ENCODE measurements at places on chromosomes 2 and 18.

DNA sequence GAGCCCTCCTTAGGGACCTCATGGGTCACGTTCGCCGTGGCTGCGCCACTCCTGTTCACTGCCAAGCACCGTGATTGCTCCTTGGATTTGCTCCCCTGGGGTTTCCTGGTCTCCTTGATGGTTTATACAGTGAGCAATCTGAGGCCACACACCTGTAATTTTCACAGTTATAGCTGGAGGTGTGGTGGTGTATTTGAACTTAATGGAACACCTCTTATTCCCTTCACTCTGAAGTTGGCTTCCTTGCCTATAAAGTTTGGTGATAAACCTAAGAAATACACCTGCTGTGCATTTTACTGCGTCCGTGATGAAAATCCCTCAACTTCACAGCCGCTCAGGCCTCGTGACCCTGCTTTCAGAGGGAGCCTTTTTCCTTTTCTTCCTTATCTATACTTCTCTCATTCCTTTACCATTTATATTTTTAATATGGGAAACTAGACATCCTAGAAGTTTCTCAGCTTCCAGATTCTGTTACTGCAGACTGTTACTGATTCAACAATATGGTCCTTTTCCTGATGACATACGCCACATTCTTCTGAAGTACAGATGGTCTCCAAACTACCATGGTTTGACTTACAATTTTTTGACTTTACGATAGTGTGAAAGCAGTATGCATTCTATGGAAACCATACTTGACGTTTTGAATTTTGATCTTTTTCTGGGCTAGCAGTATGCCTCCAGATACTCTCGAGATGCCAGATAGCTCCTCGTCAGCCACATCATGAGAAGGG lies 8.6 kb downstream of the ATG4B start:
- no peak for DNase-seq

DNA sequence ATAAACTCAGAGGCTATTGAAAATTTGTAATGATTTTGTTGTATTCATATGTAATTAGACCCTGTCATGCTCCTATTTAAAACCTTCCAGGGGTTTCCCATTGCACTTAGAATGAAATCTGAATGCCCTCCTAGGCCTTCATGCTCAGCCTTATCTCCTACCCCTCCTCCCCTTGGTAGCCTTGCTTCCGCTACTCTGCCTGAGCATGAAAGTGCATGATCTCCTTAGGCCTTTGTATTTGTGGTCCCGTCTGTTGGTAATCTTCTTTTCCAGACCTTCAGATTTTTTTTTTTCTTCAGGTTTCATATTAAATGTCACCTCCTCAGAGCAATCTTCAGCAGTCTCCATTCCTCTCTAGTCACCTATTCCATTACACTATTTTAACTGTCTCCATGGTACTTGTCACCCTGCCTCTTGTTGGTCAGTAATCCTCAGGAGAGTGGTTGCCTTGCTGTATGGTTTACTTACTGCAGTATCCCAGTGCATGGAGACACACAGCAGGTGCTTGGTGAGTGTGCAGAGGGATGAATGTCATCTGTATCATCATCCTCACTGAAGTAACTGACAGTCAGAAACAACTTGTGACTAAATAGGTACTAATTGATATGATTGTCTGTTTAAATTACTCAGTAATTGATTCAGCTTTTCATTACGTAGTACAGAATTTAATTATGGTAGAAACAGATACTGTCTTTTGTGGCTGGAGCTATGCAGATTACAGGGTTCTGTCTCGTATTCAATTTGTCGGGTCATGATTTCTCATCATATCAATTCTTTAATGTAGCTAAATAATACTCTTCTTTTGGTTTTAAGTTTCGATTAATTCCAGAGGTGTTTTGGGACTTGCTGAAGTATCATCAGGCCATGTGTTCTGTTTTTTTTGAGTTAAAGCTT lies 63.9 kb downstream of the PHLPP1 start:
- no peak for DNase-seq

DNA sequence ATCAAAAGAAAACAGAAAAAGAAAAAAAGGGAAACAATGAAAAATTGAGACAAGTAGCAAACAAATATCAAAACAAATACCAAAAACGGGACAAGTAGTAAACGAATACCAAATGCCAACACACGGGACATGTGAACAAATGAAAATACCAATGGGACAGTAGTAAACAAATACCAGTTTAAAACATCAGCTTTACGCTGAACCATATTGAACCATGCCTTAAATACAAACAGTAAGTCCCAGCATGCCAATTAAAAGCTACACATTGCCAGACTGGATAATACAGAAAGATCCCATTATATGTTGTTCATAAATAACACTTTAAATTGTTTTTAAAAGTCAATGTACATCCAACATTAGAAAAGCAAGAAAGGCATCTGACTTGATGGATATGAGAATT lies 114.2 kb downstream of the NBAS start:
- no peak for DNase-seq

DNA sequence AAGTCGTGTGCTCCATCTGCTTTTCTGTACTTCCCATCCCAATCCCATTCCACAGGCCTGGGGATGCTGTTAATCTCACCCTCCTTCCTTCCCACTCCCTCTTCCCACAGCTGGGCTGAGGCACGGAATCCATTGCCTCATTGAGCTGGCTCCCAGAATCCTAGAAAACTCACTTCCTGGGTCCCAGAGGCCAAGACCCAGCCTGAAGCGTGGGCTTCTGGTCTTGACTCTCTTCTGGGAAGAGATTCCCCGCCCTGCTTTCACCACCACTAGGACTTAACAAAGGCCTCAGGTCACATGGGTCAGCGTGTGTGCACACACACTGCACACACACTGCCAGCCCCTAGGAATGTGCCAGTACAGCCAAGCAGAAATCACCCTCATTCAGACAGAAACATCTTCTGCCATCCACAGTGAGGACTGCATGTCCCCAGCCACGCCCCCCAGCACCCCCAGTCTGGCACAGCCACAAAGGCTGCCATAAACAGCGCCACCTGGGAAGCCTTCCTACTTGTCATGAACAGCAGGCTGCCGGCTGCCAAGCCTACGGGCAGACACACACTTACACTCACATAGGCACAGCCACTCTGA lies 165.8 kb downstream of the TNS1 start:
- DNase-seq: no peak

DNA sequence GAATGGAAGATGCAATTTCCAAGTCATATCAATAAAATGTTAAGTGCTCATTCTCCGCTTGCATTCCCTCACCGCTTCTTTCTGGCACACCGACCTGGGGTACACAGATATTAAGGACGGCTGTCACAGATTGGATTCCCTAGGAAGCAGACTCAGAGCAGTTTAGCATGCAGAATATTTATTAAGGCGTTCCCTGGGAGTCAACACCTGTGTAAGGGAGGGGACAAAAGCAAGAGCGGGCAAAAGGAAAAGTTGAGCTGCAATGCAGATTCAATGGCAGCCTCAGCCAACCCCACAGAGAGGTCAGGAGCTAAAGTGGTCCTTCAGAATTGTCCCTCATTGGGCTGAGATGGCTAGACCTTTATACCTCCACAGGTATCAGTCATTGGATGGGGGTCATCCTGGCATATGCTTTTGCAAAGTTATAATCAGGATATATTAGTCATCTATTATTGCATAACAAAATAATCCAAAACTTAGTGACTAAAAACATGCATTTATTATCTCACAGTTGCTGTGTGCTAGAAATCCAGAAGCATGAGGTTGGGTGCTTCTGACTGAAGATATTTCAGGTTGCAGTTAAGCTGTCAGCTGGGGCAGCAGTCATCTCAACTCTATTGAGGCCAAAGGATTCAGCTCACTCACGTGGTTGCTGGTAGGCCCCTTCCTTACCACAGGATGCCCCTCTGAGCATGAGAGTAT lies 27.0 kb upstream of the INO80D start:
- no peak for DNase-seq

DNA sequence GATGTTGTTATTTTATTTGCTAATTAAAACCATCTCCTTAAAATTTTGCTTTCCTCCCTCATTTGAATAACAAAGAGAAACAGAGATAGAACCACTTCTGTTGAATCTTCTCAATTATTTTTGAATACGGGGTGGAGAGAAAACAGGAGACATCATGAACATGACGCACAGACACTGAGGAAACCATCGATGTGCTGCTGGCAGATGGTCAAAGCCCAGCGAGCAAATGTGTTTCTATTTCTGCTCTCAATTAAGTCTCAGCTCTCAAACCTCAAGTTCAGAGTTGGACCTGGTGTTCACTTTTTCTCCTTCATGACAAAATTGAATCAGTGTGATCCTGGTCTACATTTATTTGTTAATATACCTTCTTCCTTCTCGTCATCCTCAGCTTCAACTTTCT lies 36.1 kb upstream of the TWIST2 start:
- DNase-seq: no peak

- DNase-seq: no peak
Observed at GRCh38 chr18:25052511-25052921, 299.4 kb downstream of the ZNF521 start.

- DNase-seq: no peak
Observed at GRCh38 chr2:14633461-14634181, 1.1 kb downstream of the LRATD1 start.

DNA sequence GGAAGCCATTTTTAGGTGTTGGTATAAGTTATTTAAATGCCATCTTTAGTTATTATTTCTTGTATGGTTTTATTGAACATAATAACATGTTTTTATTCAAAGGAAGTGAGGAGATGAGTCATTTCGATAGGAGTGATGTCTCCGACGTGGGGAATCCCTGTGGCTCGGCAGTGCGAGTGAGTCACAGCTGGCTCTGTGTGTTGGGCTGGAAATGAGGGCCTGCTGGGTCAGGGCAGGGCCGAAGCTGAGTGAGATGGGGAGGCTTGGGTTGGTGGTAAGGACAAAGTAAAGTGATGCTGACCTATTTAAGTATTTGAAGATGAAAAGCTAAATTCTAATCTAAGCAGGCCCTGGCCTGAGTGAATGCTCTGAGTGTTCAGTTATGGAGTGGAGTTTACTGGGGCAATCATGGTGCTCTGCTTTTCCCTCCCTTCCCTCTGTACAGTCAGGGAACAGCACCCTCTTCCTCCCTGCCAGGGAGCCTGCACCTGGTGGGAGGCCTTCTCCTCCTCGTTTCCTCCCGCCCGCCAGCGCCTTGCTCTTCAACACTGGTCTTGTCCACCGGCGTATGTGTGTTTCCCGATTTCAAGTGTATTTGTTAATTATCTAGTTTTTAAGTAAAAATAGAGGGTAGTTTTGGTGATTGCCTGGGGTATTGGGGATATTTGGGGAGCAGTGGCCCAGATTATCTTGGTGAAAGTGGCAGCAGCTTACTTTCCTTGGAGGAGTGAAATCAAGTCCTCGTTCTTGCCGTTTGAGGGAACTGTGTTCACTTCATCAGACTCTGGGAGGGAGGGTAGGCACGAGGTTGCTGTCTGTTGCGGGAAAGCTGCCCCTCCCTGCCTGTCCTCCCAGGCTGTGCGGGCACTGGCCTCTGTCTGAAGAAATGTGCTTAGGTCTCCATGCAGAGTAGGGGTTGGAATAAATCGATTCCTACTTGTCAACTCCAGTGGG lies 157.0 kb downstream of the LDLRAD4 start:
- DNase-seq: no peak

GRCh38 chr2:164802095-164802707 lies 39.4 kb downstream of the COBLL1 start:
- no peak for DNase-seq

GRCh38 chr2:59932341-59932740 lies 621.1 kb downstream of the BCL11A start:
- DNase-seq: no peak

GRCh38 chr2:145596416-145596815 lies 1076.5 kb upstream of the ZEB2 start:
- no peak for DNase-seq
